SIG-M5 (cell line): ENCODE measurements at places on chromosomes 3 and 15.

DNA sequence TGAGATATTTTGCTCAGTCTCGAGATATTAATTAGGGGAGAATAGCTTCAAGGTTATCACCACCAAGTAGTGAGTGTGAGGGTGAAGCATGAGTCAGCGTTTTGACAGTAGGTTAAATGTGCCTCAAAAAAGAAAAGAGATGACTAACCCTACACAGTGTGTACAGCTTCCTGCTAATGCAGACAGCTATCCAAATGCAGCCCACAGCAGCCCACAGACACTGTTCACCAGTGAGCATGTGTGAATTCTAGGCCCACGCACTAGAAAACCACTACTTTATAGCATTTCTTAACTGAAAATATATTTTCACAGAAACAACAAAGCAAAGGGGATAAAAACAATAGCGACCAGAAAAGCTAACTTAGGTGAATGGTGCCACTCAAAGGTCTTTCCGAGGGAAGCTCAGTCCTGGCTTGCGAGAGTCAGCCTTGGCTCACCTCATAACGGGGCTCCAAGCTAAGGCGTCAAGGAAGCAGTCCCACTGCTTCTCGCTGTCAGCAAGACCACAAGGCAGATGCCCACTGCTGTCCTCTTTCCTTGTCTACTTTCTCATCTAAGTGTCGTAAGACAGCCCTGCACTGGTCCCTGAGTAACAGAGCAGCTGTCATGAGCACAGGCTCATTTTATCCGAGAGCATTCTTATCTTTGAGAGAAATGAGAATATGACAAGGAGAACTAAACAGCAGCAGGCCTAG, 47.6 kb downstream of the TXNRD3 start:
- no peak for DNase-seq

DNA sequence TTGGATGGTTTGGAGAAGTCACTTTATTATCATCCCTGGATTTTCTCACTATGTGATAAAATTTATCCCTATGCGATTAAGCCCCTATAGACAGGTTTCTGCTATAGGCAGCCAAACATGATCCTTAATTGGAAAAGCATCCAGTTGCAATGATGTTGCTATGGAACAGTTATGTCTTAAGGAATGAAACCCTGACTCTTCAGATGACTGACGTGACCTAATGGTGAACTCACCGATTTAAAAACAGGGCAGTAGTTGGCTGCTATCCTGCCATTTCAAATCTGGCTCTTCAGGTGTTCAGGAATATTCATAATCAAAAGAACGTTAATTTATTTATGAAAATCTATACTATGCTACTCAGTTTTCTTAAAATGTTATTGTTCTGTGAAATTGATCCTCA, 106.8 kb upstream of the ROBO1 start:
- no peak for DNase-seq

DNA sequence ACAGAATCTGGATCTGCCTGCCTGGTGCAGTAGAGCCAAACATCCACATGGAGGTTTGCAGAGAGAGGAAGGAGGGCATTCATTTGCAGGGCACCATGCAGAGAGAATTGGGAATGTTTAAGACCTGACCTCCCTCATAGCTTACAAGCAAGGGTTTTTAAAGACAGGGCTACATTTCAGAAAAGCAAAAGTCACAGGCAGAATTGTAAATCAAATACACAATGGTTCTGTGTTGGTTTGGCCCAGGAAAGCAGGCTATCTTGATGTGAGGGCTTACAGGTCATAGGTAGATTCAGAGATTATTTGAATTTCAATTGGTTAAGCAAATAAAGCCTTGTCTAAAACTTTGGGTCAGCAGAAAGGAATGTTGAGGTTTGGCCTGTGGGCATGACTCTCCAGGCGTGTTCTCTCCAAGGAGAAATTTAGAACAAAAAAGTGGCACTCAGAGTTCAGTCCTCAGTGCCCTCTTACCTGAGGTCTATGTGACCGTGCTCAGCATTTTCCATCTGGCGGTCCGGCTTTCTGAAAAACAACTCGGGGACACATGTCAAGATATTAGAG, 91.5 kb downstream of the CD47 start:
- no peak for DNase-seq

DNA sequence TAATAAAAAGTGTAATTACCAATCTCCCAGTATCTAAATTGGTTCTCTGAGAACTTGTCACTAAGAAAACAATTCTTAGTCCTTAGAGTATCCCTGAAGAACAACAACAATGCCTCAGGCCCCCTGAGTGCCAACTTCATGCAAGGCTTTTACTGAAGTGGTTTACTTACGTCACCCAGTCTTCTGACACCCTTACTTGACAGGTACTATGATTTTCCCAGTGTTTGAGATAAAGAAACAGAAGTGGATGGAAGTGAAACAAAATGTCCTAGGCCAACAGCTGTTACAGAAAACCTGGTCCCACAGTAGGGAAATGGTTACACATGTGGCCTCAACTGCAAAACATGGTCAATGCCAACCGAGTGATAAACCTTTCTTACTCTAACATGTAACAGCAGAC, 331.1 kb downstream of the FOXP1 start:
- DNase-seq = no peak

GRCh38 chr15:47326410-47327333, 390.6 kb upstream of the SEMA6D start:
- DNase-seq = no peak

GRCh38 chr3:30538791-30539190, 67.6 kb upstream of the TGFBR2 start:
- no peak for DNase-seq

- no peak for DNase-seq
Measured at GRCh38 chr3:43010638-43011037, 31.5 kb downstream of the GASK1A start.

DNA sequence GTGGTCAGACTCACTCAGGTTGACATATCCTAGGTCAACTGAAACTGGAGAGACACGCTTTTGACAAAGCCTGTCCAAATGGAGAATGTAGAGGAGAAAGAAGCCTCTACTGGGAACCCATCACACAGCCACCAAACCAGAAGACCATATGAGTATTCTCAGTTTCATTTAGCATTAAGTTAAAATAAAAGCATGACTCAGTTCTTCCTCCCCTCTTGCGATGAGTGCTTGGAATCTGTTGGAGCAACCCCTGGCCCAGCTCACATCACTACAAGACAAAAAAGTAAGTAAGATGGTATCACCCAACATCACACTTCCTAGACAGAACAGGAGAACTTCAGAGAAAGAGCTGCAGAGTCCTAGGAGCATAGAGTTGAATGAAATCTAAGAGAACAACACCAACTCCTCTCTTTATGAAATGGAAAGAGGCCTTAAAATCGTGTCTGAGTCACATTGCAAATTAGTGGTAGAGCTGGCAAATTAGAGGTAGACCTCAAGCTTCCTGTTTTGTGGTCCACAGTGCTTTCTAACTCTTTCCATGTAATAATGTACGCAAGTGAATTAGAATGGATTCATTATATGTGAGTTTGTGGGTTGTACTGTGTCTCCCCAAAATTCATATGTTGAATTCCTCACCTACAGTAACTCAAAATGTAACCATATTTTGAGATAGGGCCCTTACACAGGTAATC, 51.2 kb downstream of the FGF12 start:
- no peak for DNase-seq

DNA sequence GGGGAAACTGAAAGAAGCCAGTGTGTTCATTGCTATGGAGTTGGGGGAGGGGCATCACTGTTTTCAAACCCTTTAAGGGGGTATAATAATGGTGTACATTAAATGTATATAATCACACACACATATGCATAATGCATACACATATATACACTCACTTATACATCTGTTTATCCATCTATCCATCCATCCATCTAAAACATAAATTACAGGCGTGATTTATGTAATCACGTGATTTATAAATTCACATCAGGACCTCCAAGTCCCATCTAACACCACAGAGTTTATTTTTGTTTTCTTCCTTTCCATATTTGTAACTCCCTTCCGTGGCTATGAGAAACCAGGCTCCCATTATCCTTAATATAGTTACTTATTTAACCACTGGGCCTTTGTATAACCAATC, 39.8 kb downstream of the GRAMD1C start:
- no peak for DNase-seq

- no peak for DNase-seq
Measured at GRCh38 chr3:173058229-173058628, 82.8 kb downstream of the SPATA16 start.

GRCh38 chr15:67821784-67822440, 3.4 kb upstream of the SKOR1 start:
- DNase-seq = no peak

- DNase-seq = peak; percentile 52
Measured at GRCh38 chr3:54963641-54964040, 35.8 kb upstream of the LRTM1 start.

DNA sequence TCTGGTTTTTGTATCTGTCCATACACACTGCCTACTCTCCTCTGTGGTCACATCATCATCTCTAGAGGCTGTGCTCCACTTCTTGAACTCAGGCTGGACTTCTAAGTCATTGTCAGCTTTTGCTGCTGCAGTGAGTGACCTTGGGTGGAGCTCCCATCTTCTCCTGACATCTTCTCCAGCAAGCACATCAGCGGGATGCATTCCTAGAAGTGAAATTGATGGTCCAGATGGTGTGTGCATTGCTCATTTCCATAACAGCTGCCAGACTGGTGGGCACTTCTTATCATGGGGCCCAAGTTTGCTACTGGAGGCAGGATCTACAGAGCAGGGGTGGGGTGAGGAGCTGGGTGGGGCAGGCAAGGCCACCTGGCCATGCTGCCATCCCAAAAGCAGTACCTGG, 109.9 kb downstream of the DNAJB8 start:
- DNase-seq = no peak

- DNase-seq = no peak
Measured at GRCh38 chr15:66721501-66721937, 19.5 kb downstream of the SMAD6 start.
